ENCODE measurements at places on chromosomes 16 and 17. TPM values are rescaled to one million over a fixed set of nuclear protein-coding genes. Genes with fewer than 3 reads are reported as not detected.

The TERB1 gene
- 0.11 TPM for total RNA-seq

The SCGB1C2 gene
- total RNA-seq: not detected

The CYGB gene
- total RNA-seq: 12.2 TPM

The PROCA1 gene
- 1.4 TPM for total RNA-seq

GRCh38 chr17:4509923-4510617 lies 11.4 kb downstream of the SPNS2 start:
- DNase-seq: no peak

GRCh38 chr17:74042744-74043486 lies 160.6 kb upstream of the RPL38 start:
- no peak for DNase-seq

GRCh38 chr17:42248351-42249179 lies 27.6 kb downstream of the STAT5B start:
- DNase-seq: peak; percentile 59

- DNase-seq: no peak
Observed at GRCh38 chr17:75481194-75482068, 25.0 kb downstream of the TMEM94 start.

- DNase-seq: no peak
Observed at GRCh38 chr17:65963179-65963578, 228.8 kb downstream of the CEP112 start.

DNA sequence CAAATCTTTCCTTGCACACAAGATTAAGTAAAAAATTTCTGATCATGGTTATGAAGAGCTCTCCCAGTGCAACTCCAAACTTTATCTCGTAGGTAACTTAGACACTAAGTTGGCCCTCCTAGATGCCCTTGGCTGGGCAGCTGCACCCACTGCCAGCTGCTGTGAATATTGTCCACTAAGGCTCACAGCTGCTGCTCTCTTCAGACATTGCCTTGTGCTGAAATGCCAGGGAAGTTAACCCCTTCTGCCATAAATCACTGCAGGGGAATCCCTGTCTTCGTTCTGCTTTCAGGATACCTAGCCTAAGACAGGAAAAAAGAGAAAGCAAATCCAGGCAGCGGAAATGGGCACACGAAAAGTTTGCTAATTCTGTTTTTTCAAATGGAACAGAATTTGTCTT lies 106.4 kb downstream of the IRX5 start:
- no peak for DNase-seq

DNA sequence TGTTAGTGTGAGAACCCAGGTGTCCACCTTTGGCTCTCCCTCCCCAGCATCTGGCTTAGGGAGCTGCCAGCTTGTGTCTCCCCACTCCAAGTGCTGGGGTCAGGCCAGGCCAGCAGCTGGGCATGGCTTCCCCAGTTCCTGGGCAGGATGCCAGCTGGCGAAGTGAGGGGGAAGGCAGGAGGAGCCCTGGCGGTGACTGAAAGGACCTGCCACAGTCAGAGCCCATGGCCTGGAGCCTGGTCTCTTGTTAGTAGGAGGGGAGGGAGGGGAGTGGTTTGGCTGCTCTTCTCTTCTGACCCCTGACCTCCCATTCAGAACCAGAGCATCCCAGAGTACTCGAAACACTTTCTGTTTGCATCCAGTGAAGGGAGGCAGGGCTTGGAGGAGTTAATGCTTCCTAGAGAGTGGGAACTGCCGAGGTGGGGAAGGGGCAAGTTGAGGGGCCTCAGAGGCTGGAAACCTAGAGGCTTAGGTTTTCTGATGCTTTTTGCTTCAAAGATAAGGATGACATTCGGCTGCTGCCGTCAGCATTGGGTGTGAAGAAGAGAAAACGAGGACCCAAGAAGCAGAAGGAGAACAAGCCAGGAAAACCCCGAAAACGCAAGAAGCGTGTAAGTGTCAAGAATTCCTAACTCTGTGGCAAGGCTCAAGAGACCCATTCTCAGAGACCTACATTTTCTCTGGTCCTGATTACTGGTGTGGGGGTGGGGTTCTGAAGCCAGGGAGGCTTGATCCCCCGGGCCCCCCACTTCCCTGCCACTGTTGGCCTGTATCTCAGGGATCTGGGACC lies 772 bp downstream of the CHD3 start:
- DNase-seq: peak; percentile 98

- DNase-seq: no peak
Observed at GRCh38 chr17:18993905-18994526, 10.5 kb downstream of the FAM83G start.

GRCh38 chr16:19380328-19380727 lies 37.4 kb upstream of the TMC5 start:
- DNase-seq: no peak

DNA sequence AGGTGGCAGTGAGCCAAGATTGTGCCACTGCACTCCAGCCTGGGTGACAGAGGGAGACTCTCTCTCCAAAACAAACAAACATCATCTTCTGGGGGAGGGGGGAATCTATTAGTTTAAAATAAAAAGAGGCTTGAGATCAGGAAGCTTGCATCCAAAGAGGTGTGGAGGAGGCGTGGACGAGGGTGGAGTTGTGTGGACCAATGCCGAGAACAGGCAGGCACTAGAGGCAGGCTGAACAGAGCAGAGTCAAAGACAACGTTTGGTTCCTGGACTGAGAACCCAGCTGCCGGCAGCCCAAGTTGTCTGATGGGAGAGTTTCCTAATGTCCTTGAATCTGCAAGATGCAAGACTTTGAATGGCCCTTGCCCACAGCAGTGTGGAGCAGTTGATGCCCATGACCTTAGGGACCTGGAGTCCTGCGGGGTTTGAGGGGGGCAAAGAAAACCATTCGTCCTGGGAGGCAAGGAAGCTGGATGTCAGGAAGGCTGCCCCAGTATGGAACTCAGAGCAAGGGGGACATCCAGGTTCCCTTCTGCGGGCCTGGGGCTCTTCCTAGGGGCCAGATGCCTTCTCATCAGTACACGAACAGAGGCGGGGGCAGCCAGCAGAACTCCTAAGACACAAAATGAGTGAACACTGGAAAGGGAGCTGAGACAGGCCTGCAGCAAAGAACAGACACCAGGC lies 9.2 kb downstream of the TBC1D16 start:
- DNase-seq: no peak

GRCh38 chr16:88826070-88826840 lies 14.5 kb upstream of the APRT start:
- DNase-seq: peak; percentile 55

DNA sequence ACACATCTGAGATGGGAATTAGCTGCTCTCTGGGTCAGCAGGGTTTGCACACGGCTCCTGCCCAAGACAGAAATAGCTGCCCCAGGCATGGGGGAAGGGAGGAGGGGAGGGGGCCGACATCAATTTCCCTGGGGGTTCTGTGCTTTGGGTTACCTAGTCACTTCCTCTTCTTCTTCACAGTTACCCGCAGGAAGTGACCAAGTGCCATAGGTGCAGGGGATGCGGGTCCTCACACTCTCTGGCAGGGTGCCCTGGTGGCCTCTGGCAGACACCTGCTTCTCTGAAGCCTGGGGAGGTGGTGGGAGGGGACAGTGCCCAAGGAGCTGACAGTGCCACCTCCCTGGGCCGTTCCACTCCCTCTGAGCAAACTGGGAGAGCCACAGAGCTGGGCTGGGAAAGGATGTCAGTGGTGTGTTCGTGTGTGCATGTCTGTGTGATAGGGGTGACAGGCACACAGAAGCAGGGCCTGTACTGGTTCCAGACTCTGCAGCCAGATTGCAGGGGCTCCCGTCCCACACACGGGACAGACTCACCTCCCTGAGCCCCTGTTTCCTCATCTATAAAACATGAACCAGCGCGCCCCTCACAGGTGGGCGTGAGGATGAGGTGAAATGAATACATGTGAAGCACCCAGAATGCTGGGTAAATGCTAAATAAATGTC lies 18.2 kb downstream of the SCN4A start:
- DNase-seq: peak; percentile 35

- DNase-seq: no peak
Observed at GRCh38 chr17:3732210-3732621, 8.5 kb downstream of the HASPIN start.

- no peak for DNase-seq
Observed at GRCh38 chr16:85978291-85978775, 79.4 kb downstream of the IRF8 start.

All from left colon (tissue), 2 donors.